ENCODE measurements at places on chromosomes 7 and 10.

GRCh38 chr7:106463851-106464611 lies 179.2 kb upstream of the NAMPT start:
- DNase-seq = no peak

DNA sequence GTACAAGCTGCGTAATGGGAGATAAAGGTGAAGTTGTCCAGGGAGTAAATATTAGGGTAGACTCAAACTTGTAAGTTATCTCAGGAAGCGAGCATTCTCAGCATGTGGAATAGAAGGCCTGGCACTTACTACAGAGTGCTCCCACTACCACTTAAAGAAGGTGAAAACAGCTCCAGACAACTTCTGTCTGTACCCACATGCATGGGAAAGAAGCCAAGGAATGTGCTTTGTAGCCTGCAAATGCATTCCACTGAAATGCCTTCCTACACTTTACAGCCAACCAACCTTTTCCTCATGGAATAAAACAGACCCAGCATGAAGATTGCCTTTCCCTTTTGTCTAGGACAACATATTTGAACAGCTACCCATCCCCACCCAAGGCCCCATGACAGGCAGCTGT lies 45.4 kb upstream of the NPSR1 start:
- DNase-seq = no peak

- DNase-seq = no peak
Observed at GRCh38 chr7:65449505-65449852, 75.8 kb downstream of the ZNF92 start.

DNA sequence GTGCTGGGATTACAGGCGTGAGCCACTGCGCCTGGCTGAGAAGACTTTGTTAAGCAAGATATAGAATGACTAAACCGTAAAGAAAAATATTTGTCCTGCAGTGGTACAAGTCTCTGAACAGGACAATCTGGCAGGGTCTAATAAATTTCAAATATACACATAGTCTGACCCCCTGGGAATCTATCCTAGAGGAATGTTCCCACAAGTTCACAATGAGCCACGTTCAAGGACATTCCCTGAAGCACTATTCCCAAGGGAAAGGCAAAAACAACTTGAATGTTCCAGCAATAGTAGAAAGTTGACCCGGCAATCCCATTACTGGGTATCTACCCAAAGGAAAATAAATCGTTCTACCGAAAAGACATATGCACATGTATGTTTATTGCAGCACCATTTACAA lies 82.0 kb downstream of the HIP1 start:
- no peak for DNase-seq

- DNase-seq = no peak
Observed at GRCh38 chr10:33712825-33713224, 378.4 kb upstream of the NRP1 start.

DNA sequence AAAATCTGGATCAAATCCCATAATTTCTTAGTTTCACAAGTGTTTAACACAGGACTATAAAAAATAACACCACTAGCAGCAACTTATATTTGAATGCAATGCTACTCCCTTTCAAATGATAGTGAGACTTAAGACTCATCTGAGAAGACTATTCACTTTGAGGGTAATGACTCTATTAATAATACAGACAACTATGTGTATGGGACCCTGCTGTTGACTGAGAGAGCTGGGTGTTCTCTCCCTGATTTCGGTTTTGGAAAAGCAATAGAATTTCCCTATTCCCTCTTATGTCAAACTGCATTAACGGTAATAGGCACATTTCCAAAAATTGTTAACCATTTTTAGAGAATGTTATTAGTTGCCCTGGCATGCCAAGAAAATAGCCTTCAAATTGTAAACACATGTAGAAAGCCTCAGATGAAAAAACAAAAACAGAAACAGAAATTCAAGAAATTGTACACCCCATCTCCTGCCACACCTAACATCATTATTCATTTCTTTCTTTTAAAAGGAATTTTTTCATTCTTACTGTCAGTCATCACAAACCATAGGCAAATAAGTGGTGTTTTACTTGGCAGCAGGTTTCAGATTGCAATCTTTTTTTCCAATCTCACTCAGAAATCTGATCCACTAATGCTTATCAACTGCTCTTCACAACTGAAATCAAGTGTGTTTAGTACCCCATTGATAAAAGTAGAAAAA lies 153.7 kb downstream of the TFPI2 start:
- no peak for DNase-seq

GRCh38 chr10:88159127-88159829 lies 295.9 kb downstream of the PTEN start:
- DNase-seq = no peak

DNA sequence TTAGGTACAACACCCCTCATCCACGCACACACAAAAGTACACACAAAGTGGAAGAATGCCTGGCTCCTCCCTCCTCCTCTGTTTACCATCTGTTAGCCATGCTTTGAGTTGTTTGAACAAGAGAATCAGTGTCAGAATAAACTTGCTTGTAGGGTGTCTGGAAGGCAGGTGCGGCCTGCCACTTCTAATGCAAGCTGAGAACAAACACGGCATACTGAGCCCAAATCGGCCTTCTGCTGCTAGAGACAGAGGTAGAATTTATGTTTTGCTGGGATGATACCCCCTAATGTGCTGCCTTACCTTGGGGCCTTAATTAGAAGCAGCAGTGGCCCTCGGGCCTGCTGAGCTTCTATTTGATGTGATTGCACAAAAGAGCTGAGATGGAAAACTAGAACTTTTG lies 24.9 kb upstream of the FAM180A start:
- DNase-seq = no peak

DNA sequence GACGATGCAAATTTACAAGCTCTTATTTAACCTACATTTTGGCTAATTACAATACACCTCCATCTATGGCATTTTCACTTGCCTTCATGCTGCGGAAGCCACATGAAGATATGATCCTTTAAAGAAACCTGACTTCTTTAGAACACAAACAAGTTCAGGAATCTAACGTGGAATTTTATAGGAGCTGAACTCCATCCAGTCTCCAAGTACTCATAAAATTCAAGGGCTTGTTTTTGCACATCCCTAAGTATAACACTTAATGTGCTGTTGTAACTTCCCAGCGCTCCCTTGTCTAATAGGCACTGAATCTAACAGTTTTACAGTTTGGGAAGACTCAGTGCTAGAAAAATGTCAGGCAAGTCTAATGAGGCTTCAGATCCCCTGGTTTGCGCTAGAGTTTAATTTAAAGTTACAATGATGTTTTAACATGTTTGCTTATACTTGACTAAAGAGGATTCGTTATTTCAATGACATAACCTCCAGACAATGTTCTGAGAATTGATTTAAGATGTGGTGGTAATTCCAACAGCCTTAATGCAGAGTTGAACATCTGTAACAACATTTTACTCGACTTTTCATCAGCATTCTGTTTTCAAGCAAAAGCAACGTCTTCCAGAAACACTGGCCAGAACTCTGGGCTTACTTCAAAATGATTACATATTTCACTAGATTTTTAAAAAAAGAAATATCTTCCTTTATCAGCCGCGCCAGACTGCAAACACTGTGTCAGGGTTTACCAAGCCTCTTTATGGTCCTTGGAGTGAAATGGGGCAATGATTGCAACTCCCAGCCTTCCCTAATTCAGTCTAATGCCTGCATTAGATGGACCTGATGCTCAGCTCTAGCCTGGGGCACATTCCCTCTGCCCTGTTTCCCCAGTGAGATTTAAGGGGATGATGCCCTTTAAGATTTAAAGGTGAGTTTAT lies 664.3 kb downstream of the KCNMA1 start:
- no peak for DNase-seq

GRCh38 chr7:98125759-98126158 lies 19.1 kb downstream of the LMTK2 start:
- no peak for DNase-seq

DNA sequence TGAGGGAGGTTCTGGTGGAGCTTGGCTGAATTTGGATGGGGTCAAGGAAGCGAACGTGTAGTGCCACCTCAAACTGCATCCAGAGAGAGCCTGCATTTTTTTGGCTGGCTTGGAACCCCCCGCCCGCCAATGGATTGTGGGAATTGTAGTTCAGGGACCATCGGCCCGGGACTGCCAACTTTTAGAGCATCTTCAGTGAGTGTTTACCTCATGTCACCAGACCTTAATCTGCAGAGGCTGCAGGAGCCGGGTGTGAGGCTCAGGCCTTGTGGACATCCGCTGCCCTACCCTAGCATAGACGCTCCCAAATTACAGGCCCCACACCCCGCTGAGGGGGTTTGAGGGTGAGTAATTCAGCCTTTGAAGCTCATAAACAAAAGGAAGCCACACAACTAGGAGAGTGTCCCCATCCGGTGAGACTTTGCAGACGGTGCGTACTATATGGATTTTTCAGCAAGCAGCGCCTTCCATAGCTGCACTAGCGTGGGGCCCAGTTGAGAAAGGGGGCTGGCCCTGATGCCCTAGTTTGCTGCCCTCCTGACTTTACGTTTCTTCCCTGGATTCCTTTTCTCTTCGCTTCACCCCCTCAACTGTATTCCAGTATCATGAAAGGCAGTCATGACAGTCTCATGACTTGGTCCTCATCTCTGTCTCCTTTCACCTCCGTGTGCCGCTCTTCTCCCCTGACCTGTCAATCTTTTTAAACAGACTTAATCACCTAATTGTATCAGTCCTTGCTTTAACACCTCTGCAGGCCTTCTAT lies 717 bp downstream of the CNPY4 start:
- DNase-seq = peak; percentile 53

GRCh38 chr7:16210171-16210570 lies 211.2 kb downstream of the CRPPA start:
- DNase-seq = no peak

DNA sequence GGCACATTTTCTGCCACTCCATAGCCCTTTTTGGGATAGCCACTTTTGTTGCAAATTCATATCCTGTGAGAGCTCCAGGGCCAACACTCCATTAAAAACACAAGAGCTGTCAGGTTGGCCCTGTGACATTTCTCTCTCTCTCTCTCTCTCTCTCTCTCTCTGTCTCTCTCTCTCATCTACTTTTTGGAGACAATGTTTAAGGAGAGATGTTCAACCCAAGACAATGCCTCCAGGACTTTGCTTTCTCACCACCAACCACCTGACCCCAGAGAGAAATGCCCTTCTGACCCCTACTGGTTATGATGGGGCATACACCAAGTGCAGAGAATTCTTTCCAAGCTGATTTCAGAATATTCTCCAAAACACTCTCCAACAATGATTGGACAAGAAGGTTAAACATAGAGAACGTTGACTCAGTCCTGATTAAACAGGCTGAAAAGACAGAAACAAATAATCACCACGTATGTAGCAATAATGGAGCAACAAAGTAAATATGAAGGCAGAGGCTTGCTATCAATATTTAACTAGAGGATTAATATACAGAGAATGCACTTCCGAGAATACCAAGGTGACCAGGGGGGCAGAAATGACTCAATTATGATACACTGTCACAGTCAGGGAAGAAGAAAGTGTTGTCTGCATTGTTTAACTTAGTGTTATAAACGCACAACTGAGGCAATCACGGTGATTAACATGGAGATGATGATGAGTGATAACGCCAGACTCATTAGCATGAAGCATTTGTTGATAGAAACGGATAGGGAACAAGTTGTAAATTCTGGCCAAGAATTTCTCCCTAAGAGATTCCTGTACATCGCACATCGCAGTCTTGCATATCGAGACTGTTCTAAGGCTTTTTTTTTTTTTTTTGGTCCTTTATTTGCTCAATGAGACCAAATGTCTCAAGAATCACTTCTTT lies 178.5 kb downstream of the NRP1 start:
- no peak for DNase-seq

DNA sequence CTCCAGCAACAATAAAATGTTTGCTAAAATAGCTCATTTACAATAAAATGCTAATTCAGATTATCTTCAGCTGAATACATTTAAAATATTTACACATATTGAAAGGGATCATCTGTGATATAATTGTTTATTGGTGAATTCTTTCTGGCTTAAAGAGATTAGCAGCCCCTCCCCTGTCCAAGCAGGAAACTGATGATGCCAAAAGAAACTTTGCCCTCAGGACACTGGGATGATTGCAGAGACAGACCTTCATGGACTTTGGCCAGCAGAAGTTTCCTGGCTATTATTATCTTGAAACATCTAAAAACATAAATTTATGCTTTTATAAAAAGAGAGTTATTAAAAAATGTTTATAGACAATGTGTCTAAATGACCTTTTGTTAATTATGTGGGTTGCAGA lies 764.9 kb upstream of the MBL2 start:
- DNase-seq = no peak

DNA sequence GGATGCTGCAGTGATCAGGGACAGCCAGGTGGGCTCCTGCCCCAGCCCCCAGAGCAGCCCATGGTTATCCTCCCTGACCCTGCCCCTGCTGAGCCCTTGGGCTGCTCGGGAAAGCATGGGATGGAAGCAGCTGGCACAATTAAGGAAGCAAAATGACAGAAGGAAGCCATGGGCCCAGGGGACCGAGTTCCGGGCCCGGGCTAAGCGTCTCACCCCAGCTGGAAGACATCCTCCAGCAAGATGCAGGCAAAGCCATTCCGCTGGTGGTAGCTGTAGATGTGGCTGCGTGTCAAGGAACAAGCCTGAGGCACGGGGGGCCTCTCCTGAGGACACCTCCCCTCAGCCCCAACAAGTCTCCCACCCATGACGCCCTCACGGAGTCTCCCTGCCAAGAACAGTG lies 1.1 kb downstream of the ATG9B start:
- no peak for DNase-seq

DNA sequence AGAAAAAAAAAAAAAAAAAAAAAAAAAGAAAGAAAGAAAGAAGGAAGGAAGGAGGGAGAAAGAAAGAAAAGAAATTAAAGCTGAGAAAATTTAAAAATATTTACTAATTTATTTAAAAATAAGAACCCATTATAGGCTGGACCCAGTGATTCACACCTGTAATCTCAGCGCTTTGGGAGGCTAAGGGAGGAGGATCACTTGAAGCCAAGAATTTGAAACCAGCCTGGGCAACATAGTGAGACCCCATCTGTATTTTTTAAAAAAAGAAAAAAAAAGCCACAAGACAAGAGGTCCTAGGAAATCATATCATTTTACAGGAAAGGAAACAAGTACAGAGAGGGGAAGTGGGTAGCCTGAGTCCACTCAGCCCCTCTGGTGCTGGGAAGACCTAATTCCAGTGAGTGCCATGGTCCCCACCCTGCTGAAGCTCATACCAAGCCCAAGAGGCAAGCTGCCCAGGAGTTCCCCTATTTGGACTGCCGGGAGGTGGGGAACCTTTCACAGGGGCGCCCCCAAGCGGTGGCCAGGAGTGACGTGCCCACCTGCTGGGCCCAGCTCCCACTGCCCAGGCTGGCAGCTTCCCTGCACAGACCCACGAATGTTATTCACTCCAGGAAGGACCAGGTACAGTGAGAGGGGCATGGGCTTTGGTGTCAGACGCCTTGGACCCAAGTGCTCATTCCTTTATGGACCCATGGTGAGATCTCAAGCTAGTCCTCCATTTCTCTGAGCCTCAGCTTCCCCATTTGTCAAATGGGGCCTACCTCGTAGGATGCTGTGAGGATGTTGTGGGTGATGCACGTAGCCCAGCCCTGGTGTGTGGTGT lies 133.6 kb downstream of the ZMIZ1 start:
- peak; percentile 69 for DNase-seq

DNA sequence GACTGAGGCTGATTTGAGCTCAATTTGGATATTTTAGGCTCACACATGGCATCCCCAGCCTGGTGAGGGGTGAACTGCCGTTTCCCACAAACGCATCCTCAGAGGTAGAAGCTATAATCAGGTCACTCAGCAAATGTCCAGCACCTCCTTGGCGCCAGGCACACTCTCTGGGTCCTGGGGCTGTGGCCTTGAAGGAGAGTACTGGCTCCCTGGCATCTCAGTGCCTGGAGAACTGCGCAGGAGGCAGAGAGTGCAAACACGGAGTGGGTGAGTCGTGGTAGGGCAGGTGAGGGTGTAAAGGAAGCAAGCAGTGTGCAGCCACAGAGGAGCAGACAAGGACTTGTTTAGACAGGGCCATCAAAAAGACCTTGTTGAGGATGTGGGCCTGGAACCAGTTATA lies 224.0 kb upstream of the ZNF32 start:
- DNase-seq = no peak

Measured in WERI-Rb-1 (cell line).